ENCODE measurements at places on chromosomes 12 and 14. TPM values are rescaled to one million over a fixed set of nuclear protein-coding genes. Genes with fewer than 3 reads are reported as not detected.

DNA sequence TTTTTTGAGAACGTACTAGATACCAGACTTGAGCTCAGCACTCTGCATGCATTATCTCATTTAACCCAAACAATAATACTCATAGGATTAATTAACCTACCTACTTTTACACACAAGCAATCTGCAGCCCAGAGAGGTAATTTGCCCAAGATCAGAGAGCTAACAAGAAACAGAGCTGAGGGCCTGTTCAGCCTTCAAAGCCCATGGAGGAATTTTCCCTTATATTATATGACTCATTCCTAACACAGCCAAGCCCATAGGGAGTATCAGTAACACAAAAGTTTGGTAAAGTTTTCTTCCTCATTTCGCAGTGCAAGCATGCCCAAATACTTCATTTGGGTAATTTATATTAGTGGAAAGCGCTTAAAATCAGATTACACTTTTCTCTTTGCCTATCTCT lies 94.7 kb downstream of the GALC start:
- no peak overlapping the region for H3K4me3 ChIP-seq
- H3K4me1 ChIP-seq: no peaks in the 10 kb centered on the region
- no peaks in the 10 kb centered on the region for H3K36me3 ChIP-seq
- H3K27ac ChIP-seq: no peak overlapping the region

GRCh38 chr14:90747909-90748308 lies 68.3 kb downstream of the TTC7B start:
- H3K27me3 ChIP-seq: no peaks in the 10 kb centered on the region
- H3K4me1 ChIP-seq: no peaks in the 10 kb centered on the region
- 0 out of 2 replicates have a peak, but pooled peaks cover 4% of the 10 kb centered on the region for H3K36me3 ChIP-seq

GRCh38 chr12:104475271-104475670 lies 18.5 kb downstream of the CHST11 start:
- H3K27me3 ChIP-seq: no peaks in the 10 kb centered on the region
- no peak overlapping the region for H3K4me3 ChIP-seq
- H3K36me3 ChIP-seq: no peaks in the 10 kb centered on the region
- H3K4me1 ChIP-seq: no peaks in the 10 kb centered on the region

The SLC7A7 gene
- total RNA-seq: 0.27 TPM

The OR6C68 gene
- not detected for total RNA-seq

DNA sequence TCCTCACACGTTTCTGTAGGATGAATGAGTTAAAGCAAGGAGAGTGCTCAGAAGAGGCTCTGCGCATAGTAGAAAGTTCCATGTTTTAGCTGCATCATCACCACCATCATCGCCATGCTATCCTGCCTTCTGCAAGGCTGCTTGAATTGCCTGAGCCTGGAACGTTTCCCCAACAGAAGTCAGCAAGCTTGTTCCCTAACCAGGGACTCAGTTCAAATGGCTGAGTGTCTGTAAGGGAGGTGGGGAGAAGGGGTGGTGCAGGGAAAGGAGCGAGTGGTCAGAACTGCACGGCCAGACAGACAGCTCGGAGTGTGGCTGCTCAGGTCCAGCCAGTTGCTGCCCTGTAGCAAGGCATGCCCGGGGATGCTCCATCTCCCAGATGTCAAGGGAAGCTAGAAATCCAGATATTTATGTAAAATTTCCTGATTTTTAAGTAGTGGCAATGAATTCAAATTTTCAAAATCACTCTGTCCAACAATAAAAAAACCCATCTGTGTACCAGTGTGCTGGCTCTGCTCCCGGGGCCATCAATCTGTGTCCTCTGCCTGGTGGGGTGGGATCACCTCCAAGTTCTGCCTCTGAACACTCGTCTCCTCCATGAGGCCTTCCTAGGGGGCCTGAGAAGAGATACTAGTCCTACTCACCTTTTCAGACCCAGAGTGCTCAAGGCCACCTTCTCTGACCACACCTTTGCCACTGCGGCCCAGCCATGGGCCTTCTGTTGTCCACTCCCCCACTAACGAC lies 162.7 kb downstream of the FOXN3 start:
- no peaks in the 10 kb centered on the region for H3K27me3 ChIP-seq
- H3K36me3 ChIP-seq: no peaks in the 10 kb centered on the region
- peaks cover 9% of the 10 kb centered on the region for H3K4me1 ChIP-seq
- H3K27ac ChIP-seq: no peak overlapping the region
- H3K4me3 ChIP-seq: no peak overlapping the region

DNA sequence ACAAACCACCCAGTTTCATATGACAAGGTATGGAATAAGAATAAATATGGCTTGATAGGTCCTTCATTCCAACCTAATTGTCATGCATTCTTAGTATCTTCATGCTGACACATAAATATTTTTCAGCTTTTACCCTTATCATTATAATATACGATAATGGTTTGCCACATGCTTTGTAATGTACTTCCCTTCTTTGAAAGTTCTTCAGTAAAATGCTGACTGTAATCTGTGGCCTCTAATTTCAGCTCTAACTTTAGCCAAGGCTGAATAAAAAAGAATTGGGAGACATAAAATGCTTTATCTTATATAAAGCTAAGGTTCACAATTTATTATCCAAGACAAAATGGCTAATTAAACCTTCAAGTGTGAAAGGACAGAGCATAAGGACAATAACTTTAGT lies 2.6 kb upstream of the MAP4K5 start:
- peaks cover 9% of the 10 kb centered on the region for H3K4me1 ChIP-seq
- H3K4me3 ChIP-seq: no peak overlapping the region
- no peak for DNase-seq
- no peaks in the 10 kb centered on the region for H3K27me3 ChIP-seq
- H3K27ac ChIP-seq: no peak overlapping the region

DNA sequence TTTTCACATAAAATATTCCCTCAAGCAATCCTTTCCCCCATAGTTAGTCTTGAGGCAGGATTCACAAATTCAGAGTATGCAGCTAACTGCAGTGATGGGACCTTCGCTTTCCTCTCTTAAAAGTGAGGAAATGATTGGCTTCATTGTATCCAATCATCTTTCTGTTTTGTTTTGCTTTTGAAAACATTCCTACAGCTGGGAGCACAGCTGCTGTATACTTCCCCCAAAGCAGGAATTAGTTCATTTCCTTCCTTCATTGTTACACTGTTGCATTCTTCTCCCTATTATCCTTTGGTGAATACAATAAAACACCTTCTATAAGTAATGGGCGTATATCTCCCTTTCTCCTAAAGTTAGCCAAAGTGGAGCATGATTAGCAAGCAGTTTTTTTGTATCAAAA lies 9.4 kb upstream of the GAS2L3 start:
- no peak for DNase-seq
- H3K4me3 ChIP-seq: no peak overlapping the region
- H3K4me1 ChIP-seq: no peaks in the 10 kb centered on the region
- no peaks in the 10 kb centered on the region for H3K36me3 ChIP-seq
- no peak overlapping the region for H3K27ac ChIP-seq
- peaks cover 12% of the 10 kb centered on the region for H3K27me3 ChIP-seq

The SELPLG gene
- 1.2 TPM for total RNA-seq

DNA sequence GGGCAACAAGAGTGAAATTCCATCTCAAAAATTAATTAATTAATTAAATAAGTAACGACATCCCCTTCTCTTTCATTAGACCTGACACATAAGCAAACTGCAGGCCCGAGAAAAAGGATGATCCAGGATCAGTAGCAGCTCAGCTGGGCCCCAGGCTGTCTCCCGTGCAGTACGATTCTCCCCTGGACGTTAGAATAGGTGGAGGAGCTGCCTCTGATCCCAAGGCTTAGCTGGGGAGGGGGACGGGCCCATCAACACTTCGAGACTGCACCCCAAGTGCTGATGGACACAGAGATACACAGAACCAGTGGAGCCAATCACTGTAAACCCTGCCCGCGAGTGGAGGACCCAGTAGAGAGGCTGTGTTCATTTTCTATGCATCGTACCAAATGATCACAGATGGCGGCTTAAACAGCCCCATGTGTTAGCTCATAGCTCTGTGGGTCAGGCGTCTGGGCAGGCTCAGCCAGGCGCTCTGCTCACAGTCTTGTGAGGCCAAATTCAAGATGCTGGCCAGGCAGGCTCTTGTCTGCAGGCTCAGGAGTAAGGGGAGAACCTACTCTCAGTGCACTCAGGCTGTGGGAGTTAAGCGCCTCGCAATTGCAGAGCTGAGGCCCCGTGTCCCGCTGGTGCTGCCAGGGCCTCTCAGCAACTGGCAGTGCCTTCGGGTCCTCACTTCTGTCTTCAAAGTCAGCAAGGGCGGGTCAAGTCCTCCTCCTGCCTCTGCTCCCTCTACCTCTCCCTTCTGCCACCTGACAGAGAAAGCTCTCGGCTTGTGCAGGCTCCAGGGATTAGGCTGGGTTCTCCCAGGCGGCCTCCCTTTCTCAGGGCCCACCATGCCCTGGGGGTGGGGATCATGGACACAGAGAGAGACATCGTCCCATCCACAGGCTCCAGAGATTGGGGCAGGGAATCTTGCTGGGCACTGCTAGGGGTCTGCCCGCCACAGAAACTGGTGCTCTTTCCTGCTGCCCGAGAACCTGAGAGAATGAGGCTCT lies 26.4 kb downstream of the RIMBP2 start:
- DNase-seq: no peak
- H3K4me3 ChIP-seq: no peak overlapping the region
- H3K27ac ChIP-seq: no peak overlapping the region
- no peaks in the 10 kb centered on the region for H3K4me1 ChIP-seq

- no peak overlapping the region for H3K4me3 ChIP-seq
- H3K27ac ChIP-seq: no peak overlapping the region
- H3K4me1 ChIP-seq: peaks cover 8% of the 10 kb centered on the region
- no peaks in the 10 kb centered on the region for H3K27me3 ChIP-seq
- H3K36me3 ChIP-seq: no peaks in the 10 kb centered on the region
Measured at GRCh38 chr12:77796775-77797174, 33.9 kb upstream of the NAV3 start.

GRCh38 chr12:43425361-43425760 lies 126.6 kb downstream of the ADAMTS20 start:
- H3K36me3 ChIP-seq: no peaks in the 10 kb centered on the region
- no peak for DNase-seq
- H3K4me3 ChIP-seq: no peak overlapping the region
- no peak overlapping the region for H3K27ac ChIP-seq
- H3K4me1 ChIP-seq: no peaks in the 10 kb centered on the region
- H3K27me3 ChIP-seq: no peaks in the 10 kb centered on the region

The SLC39A5 gene
- 0.66 TPM for total RNA-seq

DNA sequence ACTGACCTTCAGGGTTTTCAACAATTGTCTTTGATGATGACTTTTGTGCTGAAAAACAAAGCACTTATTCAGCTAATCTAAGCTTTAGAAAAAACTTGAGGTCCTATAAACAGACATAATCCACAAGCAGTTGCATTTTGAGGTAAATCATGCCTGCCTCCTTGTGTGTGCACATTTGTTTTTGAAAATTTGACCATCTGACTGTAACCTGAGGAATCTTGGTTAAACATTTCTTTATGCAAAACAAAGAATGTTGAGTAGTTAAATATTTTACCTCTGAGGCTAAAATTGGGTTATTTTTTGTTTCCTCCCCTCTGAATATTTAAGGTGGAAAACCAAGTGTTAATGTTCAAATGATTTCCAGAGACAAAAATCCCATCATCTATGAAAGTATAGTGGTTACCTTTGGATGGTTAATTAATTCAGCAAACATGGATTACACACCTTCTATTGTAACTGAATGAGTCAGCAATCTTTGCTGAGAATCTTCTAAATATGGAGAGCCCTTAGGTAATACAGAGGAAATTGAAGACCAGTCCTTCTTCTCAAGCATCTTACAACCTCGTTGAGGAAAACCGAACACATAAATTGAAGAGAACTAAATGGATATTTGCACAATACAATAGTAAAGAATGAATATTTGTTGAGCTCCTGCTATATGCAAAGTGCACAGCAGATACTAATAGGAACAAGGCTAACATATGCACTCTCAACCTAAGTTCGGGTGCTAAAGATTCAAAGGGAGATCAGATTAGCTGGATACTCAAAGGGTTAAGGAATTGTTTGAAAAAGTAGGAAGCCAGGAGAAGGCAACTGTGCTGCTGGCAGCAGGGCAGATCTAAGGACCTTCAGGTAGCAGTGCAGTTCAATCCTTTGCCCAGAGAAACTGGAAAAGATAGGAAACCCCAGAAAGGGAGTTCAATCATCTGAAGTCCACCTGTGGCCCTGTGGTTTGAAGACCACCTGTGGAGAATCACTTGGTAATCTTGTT lies 115.2 kb downstream of the BMP4 start:
- peak overlapping the region; percentile 71 for H3K27ac ChIP-seq
- no peak for DNase-seq
- H3K36me3 ChIP-seq: no peaks in the 10 kb centered on the region

- no peaks in the 10 kb centered on the region for H3K4me1 ChIP-seq
- H3K36me3 ChIP-seq: no peaks in the 10 kb centered on the region
- no peak overlapping the region for H3K4me3 ChIP-seq
- no peak overlapping the region for H3K27ac ChIP-seq
Measured at GRCh38 chr14:52060080-52060479, 8.8 kb downstream of the NID2 start.

- H3K4me1 ChIP-seq: peaks cover 8% of the 10 kb centered on the region
- no peaks in the 10 kb centered on the region for H3K27me3 ChIP-seq
- peak; percentile 95 for DNase-seq
Measured at GRCh38 chr12:132593938-132594358, 16.4 kb downstream of the LRCOL1 start.

The RAB21 gene
- total RNA-seq: 57.1 TPM

The CLEC6A gene
- not detected for total RNA-seq

DNA sequence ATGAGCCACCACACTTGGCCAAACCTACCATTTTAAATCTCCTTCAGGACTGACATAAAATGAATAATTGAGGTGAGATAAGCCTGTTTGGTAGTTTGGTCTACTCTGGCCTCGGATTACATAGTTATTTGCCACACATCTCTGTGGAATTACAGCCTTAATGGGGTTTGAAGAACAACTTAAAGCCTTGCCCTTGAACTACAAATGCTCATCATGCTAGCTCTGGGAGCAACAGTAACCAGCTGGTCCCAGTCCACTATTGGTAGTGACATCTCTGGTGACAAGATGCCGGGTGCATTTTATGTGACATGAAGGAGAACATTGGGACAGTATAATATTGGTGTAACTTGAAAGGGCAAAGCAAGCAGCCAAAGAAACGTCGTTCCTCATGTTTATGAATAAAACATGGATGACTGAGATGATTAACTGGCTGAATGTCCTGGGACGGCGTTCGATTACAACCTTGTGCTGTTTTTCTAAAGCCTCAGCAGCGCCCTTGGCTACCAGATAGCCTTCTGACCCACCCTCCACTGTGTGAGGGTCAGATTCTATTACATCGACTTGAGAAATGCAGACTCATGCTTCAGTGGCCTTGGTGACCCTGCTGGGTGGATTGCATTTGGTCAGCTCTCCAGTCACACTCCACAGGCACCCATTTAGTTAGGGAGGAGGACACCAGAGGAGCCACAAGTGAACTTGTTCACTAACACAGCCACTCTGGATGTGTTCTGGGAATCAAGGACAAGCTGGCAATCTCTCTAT lies 41.5 kb downstream of the BEST3 start:
- DNase-seq: no peak
- no peaks in the 10 kb centered on the region for H3K27me3 ChIP-seq
- no peaks in the 10 kb centered on the region for H3K36me3 ChIP-seq
- no peak overlapping the region for H3K27ac ChIP-seq

- DNase-seq: no peak
- no peak overlapping the region for H3K27ac ChIP-seq
- H3K4me1 ChIP-seq: no peaks in the 10 kb centered on the region
Measured at GRCh38 chr14:45970621-45971020, 681.0 kb downstream of the RPL10L start.
